ENCODE measurements at places on chromosomes 3 and 15.
A peak's percentile ranks its signal among the peaks of the same experiment; 100 is the strongest.

DNA sequence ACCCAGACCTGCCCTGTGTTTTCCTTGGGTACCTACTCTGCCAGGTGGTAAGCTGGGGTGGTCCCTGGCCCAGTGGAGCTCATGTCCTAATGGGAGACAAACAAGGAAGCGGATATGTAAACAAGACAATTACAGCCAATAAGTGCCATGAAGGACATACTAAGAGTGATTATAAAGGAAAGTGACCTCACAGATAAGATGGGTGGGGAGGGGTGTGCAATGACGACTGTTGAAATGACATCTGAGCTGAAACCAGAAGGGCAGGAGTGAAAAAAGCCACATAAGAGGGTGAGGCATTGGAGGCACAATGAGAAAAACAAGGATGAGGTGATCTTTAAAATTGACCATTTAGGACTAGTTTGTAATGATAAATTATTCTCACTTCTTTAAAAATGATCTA is 336.2 kb upstream of the IL12A start:
- no peak overlapping the region for H3K27ac ChIP-seq
- no peaks in the 10 kb centered on the region for H3K27me3 ChIP-seq
- DNase-seq: no peak
- H3K4me1 ChIP-seq: no peaks in the 10 kb centered on the region

GRCh38 chr3:73136941-73137340 is 75.5 kb downstream of the EBLN2 start:
- no peak overlapping the region for H3K27ac ChIP-seq
- DNase-seq: no peak
- H3K4me3 ChIP-seq: no peak overlapping the region

GRCh38 chr3:4565809-4566501 is 72.8 kb downstream of the ITPR1 start:
- no peak overlapping the region for H3K4me3 ChIP-seq
- H3K36me3 ChIP-seq: no peaks in the 10 kb centered on the region
- no peak for DNase-seq
- H3K4me1 ChIP-seq: no peaks in the 10 kb centered on the region
- H3K27ac ChIP-seq: no peak overlapping the region
- no peaks in the 10 kb centered on the region for H3K27me3 ChIP-seq

GRCh38 chr3:52774901-52775864 is 2.2 kb upstream of the ITIH1 start:
- H3K36me3 ChIP-seq: peaks cover 6% of the 10 kb centered on the region
- DNase-seq: no peak
- H3K27me3 ChIP-seq: no peaks in the 10 kb centered on the region

DNA sequence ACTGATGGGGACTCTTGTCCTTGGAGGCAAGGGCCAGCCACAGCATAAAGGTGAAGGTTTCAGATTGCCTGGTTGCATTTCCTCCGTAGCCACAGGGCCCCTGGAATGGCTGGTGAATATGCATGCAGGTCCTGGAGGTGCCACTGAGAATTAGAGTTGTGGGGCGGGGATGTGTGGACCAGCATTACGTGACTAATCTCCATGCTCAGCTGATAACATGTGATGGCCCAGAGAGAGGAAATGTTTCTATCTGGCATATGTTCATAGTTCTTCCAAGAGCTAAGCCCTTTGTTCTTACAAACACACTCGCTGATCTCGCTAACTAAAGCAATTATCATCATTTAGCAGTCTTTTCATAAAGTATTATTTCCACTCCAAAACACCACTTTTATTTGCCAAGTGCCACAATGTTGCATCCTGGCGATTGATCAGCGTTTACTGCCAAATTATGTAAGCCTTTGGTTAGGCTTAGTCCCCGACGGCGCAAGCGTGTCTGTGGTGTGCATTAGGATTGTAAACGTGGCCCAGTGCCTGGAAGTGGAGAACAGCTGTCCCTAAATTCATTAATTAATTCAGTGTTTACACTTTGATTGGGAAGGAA is 55.9 kb downstream of the CGNL1 start:
- H3K36me3 ChIP-seq: no peaks in the 10 kb centered on the region
- DNase-seq: no peak
- peaks cover 30% of the 10 kb centered on the region for H3K27me3 ChIP-seq
- H3K4me3 ChIP-seq: no peak overlapping the region
- no peaks in the 10 kb centered on the region for H3K4me1 ChIP-seq
- H3K27ac ChIP-seq: no peak overlapping the region

DNA sequence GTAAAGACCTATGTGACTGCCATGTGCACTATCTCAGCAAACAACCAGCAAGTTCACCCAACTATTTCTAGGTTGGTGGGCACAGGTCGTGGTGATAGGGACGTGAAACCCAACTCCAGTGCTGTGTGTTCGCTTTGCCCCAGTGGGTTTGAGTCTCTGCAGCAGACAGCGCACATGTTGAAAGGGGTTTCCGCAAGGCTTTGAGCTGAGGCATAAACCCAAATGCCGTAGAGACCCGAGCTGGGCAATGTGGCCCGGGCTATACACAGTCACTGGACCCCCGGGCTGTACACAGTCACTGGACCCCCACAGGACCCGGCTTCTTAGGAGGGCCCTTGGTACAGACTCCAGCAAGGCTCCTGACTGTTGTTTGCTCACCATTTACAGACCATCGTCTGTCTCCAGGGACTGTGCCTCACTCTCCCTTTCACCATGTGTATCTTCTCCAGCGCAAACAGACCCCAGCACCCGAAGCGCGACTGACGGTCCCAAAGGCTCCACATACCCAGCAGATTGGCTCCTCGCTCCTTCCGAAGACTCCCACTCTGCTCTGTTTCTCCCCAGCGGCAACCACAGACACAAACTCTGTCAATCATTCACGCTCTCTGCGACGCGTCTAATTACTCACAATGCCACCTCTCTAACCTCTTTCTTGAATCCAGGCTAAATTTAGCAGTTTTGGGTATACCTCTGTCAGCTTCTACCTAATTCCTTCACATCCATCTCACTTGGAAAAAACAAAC is 31.2 kb downstream of the PCSK6 start:
- no peaks in the 10 kb centered on the region for H3K36me3 ChIP-seq
- no peak for DNase-seq
- no peak overlapping the region for H3K27ac ChIP-seq
- no peaks in the 10 kb centered on the region for H3K27me3 ChIP-seq
- no peak overlapping the region for H3K4me3 ChIP-seq

DNA sequence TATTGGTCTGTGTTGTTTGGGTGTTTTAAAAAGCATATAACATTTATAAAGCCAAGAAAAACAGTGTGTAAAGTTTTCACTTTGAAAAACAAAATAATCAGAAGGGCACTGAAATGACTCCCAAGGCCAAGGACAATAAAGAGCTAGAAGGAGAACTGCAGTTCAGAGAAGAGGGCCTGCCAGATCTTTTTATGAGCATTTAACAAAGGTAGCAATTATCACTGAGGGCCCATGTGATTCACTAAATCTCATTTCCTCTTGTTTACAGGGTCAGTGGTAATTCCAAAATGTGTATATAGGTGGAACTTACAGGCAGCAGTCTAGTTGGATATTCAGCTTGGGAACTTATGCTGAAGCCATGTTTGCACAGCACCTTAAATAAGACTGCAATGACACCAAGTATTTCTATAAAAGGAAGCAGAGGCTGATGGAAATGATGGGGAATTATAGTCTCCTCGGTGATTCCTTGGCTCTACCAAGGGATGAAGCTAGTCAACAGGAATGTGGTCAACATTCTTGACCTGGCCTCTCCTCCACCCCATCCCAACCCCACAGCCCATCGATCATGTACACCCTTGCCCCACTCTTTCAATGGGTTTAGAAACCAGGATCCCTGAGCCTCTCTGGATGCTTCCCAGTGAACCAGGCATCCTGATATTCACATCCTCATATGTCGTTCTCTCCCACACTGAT is 54.4 kb upstream of the THUMPD3 start:
- peaks cover 5% of the 10 kb centered on the region for H3K36me3 ChIP-seq
- H3K4me3 ChIP-seq: no peak overlapping the region
- DNase-seq: no peak
- H3K27ac ChIP-seq: no peak overlapping the region
- H3K27me3 ChIP-seq: no peaks in the 10 kb centered on the region

GRCh38 chr15:66153549-66154415 is 99.8 kb downstream of the MEGF11 start:
- no peak overlapping the region for H3K27ac ChIP-seq
- DNase-seq: no peak
- H3K27me3 ChIP-seq: peaks cover 92% of the 10 kb centered on the region
- H3K36me3 ChIP-seq: no peaks in the 10 kb centered on the region
- H3K4me3 ChIP-seq: no peak overlapping the region

GRCh38 chr15:100694381-100695021 is 92.1 kb downstream of the ASB7 start:
- no peaks in the 10 kb centered on the region for H3K4me1 ChIP-seq
- no peak overlapping the region for H3K27ac ChIP-seq
- no peak for DNase-seq
- no peaks in the 10 kb centered on the region for H3K27me3 ChIP-seq
- H3K4me3 ChIP-seq: no peak overlapping the region
- H3K36me3 ChIP-seq: no peaks in the 10 kb centered on the region

- no peak overlapping the region for H3K27ac ChIP-seq
- no peaks in the 10 kb centered on the region for H3K36me3 ChIP-seq
- no peaks in the 10 kb centered on the region for H3K27me3 ChIP-seq
- DNase-seq: no peak
- H3K4me1 ChIP-seq: peaks cover 9% of the 10 kb centered on the region
These were observed 22.6 kb downstream of the CSRNP1 start for GRCh38 chr3:39130693-39131265.

GRCh38 chr3:25854214-25854613 is 64.3 kb downstream of the OXSM start:
- DNase-seq: no peak
- no peak overlapping the region for H3K27ac ChIP-seq
- no peaks in the 10 kb centered on the region for H3K27me3 ChIP-seq

DNA sequence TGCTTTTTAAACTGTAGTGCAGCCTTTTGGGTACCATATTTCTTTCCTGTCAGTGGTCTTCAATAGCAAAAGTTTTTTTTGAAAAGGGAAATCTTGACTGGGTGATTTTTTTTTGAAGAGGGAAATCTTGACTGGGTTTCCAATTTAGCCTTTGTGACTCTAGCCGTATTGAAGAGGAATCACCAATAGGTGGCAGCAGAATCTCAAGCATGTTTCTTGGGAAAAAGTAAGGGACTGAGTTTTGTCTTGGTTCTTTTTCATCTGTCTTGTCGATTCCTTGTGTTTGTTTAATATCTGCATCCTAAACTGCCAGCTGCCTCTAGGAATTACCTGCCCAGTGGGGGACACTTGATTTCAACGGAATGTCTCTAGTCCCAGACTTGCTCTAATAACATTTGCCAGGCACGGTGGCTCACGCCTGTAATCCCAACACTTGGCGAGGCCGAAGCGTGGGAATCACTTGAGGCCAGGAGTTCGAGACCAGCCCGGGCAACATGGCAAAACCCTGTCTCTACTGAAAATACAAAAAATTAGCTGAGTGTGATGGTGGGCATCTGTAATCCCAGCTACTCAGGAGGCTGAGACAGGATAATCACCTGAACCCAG is 89.2 kb downstream of the RBPMS2 start:
- H3K27ac ChIP-seq: no peak overlapping the region
- DNase-seq: peak; percentile 61
- no peaks in the 10 kb centered on the region for H3K27me3 ChIP-seq
- no peak overlapping the region for H3K4me3 ChIP-seq
- H3K4me1 ChIP-seq: no peaks in the 10 kb centered on the region
- H3K36me3 ChIP-seq: peaks cover 83% of the 10 kb centered on the region

DNA sequence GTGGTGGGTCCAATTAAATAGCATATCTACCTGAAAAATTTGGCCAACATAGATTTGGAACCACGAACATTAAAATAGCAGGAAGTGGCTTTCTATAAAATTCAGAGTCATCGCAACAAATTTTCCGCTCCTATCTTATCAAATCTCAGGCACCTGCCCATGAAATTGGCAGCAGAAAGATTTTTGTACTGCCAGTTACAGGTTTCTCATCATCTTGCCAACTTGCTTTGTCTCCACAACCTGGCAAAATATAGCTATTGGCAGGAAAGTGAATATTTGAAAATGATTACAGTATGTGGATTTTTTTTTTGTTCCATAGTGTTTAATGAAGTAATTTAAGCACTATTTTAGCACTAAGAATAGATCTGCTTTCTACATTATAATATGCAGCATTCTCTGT is 161.6 kb upstream of the LRRC3B start:
- DNase-seq: no peak
- H3K36me3 ChIP-seq: no peaks in the 10 kb centered on the region
- H3K27me3 ChIP-seq: no peaks in the 10 kb centered on the region
- H3K4me3 ChIP-seq: no peak overlapping the region
- no peak overlapping the region for H3K27ac ChIP-seq
- H3K4me1 ChIP-seq: no peaks in the 10 kb centered on the region

DNA sequence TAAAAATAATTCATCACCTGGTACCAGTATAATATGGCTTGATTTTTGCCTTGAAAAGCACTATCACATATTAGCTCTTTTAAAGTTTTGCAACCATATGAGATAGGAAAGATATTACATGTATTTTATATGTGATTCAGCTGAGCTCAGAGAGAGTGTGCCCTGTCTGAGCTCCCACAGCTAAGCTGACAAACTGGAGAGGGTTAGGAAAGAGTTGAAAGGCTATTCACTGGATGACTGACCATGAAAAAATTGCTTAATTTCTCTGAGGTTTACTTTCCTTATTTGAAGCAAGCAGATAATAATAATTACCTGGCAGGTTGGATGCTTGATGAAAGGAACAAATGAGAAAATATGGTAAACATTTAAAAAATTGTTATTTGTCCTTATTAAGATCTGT is 97.4 kb upstream of the CCDC80 start:
- H3K27ac ChIP-seq: no peak overlapping the region
- DNase-seq: no peak
- peaks cover 6% of the 10 kb centered on the region for H3K4me1 ChIP-seq
- H3K27me3 ChIP-seq: no peaks in the 10 kb centered on the region
- no peaks in the 10 kb centered on the region for H3K36me3 ChIP-seq
- H3K4me3 ChIP-seq: no peak overlapping the region

DNA sequence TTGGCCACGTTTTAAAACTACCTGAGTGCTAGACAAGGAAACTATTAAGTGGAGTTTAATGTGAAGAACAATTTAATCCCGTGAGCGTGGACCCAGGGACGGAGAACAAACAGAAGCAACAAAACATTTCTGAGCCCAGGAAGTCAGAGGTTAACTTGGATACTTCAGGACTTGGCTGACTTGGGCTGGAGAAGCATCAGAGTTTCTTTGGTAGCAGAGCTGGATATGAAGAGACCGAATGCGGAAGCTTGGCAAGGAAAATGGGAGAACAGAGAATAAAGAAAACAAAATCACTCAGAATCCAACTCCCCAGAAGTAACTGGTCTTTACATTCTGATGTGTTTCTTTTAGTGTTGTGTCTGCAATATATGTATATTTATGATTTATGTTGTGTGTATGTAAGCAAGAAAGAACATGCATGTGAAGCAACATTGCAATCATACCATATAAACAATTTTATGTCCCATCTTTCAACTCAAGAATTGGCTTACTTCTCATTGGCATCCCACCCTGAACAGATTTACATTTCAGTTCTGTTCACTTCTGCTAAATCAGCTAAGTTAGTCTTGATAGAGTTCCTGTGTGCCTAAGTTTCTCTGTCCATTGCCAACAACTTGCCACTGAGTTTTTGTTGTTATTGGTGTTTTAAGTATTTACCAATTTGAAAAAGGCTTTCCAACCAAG is 17.2 kb upstream of the PLOD2 start:
- peaks cover 6% of the 10 kb centered on the region for H3K4me1 ChIP-seq
- H3K36me3 ChIP-seq: no peaks in the 10 kb centered on the region
- no peak overlapping the region for H3K4me3 ChIP-seq
- DNase-seq: no peak
- H3K27me3 ChIP-seq: no peaks in the 10 kb centered on the region
- H3K27ac ChIP-seq: no peak overlapping the region
